ENCODE measurements at places on chromosomes 5 and 9.

DNA sequence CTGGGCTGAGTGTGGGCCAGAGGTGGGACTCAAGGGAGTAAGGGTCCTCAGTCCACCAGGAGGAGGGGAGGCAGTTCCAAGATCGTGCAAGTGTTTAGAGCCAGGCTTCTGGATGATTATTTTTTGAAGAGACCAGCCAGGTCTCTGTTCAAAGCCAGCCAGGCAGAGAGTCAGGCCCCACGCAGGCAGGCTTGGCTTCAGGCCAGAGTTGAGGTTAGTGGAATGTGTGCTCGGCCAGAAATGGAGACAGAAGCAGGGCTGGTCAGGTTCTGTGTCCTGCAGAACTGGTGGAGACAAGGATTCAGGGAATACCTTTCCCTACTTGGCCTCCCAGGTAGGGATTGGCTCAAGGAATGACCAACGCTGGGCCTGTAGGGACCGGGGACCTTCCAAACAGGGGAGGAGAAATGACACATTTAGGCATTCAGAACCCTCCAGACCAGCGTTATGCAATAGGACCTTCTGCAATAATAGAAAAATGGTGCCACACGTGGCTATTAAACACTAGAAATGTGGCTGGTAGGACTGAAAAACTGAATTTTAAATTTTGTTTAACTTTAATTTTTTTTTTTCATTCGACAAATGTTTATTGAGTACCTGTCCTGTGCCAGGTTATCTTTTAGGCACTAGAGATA is 106.2 kb downstream of the CMYA5 start:
- no peak for ATAC-seq

GRCh38 chr9:70448919-70449318 is 34.5 kb upstream of the KLF9 start:
- ATAC-seq, result no peak

DNA sequence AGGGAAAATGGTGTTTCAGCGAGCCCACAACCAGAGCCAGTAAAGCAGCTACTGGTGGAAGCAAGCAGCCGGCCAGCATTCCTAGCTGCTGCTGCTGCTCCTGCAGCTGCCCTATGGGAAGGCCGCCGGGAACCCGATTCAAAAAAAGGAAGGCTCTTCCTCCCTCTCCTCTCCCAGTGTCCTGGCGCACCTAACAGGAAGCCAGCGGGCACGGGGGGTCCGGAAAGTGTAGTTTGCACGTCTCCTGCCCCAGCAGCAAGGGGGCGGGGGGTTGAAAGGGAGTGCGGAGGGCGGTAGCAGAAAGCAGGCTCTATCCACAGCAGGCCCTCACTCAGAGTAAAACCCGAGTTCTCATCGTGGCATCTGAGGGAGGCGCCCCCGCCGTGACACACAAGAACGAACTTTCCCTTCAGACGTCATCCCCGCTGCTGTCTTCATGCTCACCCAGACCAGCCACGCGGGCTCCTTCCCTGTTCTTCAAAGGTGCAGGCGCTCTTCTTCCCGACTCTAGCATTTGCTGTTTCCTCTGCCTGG is 16.5 kb downstream of the GRXCR2 start:
- ATAC-seq, result peak; percentile 80

DNA sequence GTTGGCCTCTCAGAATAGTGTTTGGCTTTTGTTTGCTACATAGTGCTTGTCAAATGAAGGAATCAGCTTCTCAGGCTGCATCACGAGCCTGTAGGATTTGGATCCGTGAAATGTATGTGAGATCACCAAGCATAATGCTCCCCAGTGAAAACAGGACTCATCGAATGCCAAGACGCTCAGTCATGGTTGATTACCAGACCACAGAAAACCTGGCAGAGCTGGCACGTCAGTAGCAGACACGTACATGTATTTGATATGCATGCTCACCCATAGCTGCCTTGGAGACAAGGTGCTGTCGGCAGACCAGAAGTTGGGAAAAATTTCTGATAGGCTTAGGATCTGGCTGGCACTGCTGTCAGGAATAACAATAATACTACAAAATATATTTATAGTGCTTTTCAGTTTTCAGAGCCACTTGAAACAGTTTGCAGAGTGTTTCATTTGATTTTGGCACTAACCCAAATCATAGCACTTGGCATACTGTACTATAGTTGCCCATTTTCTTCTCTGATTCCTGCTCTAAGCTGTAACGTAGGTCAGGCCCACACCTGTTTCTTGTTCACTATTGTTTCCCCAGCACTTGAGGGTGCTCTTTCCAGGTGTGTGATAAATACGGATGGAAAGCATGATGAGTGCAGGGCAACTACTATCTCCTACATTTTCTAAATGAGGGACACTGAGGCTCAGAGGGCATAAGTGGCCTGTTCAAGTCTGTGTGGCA is 226.1 kb downstream of the NR3C1 start:
- no peak for ATAC-seq

DNA sequence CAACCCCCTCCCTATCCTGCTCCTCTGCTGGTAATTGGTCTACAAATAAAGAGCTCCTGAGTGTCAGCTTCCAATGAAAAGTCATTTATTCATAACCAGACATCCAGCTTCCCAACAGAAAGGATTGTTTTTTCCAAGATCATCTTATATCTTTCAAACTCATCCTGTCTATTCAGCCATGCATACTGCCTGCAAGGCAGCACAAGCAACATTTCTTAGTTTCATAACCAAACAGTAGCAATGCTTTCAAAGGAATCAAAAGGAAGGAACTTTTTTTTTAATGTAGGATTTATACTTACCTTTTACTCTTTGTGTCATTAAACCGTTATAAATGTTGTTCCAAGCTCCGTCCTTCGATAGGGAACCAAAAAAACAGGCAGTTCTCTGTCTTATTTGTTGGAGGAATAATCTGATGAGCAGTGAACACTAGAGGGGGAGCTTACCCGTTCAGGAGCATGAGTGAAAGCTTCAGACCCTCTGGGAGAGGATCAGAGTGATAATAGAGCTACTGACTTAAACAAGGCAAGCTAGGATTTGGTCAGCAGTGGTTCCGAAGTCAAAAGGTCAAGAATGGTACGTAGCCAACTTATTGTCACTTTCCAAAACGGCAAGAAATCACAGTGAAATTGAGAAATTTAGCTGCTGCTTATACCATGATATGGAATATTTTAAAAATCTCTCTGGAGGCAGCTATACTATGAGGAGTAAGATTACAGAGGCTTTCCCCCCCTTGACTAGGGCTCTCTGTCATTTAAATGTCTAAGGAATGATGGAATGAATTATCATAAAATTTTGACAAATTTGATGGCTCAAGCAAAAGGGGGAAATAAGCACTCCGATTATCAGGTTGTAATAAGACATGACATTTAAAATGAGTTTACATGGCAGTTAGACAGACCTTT is 892.9 kb downstream of the NR2F1-AS1 start:
- no peak for ATAC-seq

GRCh38 chr9:69937360-69937759 is 106.3 kb upstream of the MAMDC2 start:
- ATAC-seq, result no peak

- no peak for ATAC-seq
These were observed 78.6 kb downstream of the CFAP77 start for GRCh38 chr9:132488626-132489025.

Measured in gastroesophageal sphincter (tissue), 4 donors.